ENCODE measurements at places on chromosomes 2 and 18. TPM values are rescaled to one million over a fixed set of nuclear protein-coding genes. Genes with fewer than 3 reads are reported as not detected.

Gene PJVK
- total RNA-seq = 0.91 TPM

Gene NYAP2
- total RNA-seq = not detected

DNA sequence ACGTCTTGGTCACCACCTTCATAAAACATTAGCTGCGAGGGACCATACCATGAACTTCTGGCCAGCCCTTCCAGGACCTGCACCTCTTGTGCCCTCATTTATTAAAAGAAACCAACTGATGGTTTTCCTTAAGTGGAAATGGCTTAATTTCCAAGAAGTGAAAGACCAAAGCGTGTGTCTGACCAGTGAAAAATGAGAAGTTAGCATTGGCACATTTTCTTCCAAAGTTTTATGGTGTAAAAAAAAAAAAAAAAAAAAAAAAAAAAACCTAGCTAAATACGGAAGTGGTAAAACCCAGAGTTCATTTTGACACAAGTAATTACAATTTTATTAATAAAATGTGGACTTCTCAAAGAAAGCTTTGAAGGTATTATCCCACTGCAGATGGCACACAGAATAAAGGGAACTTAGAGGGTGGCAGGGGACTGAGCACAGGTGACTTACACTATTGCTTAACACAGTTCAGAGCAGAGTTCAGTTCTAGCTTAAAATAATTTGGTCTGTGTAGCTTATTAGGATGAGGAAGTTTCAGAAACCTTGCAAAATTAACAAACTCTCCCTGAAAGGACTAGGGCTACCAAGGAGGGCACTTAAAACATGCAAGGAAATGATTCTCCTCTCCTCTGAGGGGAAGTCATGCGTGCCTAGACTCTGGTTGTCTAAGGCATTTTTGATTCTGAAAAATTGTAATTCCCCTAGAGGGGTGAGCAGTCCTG lies 42.2 kb upstream of the EPG5 start:
- no peak for DNase-seq

DNA sequence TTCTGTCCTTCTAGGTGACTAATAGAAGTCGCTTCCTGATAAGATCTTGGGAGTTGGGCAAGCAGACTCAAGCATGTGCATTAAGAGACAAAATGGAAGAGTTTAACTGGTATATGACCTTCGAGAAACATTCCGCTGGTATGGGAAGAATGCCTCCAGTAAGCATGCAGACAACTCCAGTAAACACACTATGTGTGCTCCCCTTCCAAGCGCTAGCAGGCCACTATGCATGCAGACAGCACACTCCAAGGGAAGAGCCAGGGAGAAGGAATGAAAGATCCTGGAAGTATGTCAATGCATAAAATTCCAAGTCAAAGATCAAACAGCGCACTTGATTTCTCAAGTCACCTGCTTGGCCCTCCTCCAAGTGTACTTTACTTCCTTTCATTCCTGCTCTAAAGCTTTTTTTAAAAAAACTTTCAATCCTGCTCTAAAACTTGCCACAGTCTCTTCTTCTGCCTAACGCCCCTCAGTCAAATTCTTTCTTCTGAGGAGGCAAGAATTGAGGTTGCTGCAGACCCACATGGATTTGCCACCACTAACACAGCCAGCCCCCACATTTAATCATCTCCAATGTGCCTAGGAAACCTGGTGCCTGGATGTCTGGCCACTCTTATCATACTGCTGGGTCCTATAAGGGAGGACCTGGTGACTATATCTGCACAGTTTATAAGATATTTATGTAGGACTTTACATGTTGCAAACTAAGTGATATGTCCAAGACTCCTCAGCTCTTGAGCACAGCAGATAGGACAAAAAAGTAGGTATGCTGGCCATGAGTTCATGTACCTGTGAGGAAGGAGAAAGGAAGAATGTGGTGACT lies 239.8 kb downstream of the PDE11A start:
- DNase-seq = no peak

DNA sequence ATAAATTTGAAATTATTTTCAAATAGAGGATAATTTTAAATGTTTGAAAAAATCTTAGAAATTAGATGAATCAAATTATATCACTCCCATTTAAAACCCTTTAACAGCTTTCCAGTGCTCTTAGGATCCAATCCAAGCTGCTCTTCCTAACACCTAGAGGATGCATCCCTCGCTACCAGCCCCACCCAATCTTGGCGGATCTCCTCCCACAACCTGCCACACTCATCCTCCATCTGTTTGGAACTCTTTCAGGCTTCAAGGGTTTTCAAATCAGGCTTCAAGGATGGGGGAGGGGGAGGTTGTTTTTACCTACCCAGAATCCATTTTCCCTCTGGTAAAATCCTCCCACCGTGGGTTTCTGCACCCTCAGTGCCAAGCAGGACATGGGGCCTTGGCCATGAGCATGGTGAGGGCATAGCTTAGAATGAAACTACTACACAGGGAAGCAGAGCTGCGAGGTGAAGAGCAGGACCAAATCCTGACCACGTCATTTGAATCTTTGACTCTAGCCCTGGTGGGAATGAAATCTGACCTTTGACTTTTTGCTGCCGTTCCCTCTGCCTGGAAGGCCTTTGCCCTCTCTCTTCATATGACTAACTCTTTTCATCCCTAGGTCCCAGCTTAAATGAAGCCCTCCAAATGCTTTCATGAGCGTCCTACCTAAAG lies 113.0 kb upstream of the MAPRE2 start:
- no peak for DNase-seq
